ENCODE measurements at places on chromosomes 13 and 19.

DNA sequence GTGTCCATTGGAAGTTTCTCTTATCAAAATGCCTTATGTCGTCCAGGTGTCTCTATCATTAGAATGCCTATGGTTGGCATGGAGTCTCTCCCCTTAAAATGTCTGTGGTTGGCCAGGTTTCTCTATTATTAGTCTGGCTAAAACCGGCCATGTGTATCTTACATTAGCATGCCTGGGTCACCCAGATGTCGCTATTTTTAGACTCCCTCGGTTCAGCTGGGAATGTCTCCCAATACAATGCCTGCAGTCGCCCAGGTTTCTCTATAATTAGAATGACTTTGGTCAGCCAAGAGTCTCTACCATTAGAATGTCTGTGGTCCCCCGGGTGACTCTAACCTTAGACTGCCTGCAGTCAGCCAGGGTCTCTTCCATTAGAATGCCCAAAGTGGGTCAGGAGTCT is 1536.1 kb downstream of the UQCRFS1 start:
- no peak for DNase-seq

DNA sequence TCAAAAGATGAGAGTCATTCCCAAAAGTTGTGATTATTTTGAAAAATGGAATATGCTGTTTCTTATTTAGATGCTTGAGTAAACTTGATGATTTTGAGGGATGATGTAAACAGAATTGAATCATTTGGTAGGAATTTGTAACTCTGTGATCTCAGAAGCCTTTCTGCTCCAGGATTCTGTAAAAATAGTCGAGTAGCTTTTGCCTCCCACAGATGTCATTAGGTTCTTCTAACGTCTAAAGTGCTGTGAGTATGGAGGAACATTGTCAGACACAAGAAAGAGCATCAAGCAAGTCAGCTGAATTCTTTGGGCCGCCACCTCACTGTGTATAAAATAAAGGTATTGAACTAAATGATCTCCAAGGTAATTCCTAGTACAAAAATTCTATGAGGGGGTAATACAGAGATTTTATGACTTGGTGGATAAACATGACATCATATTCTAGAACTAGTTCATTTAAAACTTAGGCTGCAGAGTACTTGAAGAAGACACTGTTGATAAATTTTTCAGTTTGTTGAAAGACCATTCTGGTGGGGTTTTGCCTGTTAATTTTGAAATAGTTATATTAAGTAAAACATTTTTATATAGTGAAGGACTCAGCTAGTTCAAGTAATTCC is 1.4 kb upstream of the GPR183 start:
- no peak for DNase-seq

DNA sequence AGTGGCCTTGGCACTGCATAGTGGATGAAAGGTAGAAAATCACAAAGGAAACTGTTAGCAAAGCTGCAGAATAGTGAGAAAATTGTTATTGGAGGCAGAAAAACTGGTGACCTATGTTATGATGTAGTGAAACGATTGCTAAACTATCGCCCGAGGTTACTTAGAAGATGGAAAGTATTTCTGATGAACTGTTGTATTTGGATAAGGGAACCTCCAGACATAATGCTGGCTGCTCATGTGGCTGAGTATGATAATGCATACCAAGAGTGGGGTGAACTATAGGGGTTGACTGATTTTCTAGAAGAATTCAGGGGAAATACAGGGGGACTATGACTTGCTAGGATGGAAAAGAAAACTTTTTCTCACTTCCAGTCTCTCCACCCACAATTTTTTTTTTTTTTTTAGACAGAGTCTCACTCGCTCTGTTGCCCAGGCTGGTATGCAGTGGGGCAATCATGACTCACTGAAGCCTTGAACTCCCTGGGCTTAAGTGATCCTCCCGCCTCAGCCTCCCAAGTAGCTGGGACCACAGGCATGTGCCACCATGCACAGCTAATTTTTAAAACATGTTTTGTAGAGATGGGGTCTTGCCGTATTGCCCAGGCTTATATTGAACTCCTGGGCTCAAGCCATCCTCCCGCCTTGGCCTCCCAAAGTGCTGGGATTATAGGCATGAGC is 4.4 kb upstream of the EID2 start:
- no peak for DNase-seq

- DNase-seq: no peak
Observed at GRCh38 chr13:105991622-105992277, 543.7 kb downstream of the EFNB2 start.

DNA sequence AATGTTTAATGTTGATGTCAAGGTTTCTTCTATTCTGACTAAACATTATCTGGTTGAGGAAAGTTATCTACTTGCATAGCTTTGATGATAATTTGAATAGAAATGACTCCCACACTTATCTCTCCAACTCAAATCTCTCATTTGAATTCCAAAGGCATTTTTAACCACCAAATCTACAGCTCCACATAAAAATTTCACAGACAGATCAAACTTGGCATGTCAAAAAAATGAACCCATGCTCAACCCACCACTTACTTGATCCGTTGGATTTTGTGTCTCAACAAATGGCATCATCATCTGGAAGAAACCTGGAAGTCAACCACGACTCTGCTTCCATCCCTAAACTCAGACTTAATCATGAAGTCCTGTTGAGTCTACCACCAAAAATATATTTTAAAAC is 1050.4 kb downstream of the EFNB2 start:
- DNase-seq: no peak

GRCh38 chr13:43569658-43570057 is 217.1 kb downstream of the ENOX1 start:
- no peak for DNase-seq

- DNase-seq: no peak
Observed at GRCh38 chr19:4522291-4523002, 4.2 kb upstream of the PLIN4 start.

GRCh38 chr19:32671883-32672593 is 2.9 kb downstream of the ANKRD27 start:
- DNase-seq: no peak

DNA sequence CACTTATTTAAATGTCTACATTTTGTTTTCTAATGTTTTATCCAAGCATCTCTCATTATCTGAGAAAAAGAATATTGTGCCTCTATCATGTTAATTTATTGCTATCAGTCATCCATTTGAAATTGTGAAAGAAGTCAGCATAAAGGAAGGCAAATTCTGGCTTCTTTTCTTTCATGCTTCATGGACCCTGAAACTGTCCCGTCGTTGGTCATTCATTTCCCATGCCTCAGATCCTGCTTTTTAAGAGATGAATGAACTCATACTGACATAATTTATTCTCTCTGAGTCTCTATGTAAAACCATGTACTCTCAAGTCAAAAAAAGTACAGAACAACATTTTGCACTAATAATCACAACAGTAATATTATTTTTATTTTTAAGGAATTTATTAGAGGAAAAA is 2512.0 kb downstream of the PCDH9 start:
- DNase-seq: no peak
